ENCODE measurements at places on chromosomes 11 and 22. TPM values are rescaled to one million over a fixed set of nuclear protein-coding genes. Genes with fewer than 3 reads are reported as not detected.

DNA sequence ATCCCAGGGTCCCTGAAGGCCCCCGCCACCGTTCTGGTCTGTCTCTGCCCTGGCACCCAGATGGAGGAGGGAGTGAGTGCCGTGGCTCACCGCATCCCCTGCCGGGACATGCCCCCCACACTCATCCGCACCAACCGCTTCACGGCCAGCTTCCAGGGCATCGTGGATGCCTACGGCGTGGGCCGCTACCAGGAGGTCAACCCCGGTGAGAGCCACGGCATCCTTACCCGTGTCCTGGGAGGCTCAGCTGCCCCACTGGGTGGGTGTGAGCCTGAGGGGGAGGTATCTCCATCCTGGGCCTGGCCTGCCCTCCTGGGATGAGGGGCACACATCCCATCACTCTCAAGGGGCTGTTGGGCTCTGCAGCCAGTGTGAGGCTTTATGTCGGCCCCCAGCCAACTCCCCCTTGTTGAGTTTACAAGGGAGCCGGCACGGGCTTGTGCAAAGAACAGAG, 6.1 kb downstream of the TCIRG1 start:
- DNase-seq: no peak

The GSTT2 gene
- polyA plus RNA-seq: not detected

DNA sequence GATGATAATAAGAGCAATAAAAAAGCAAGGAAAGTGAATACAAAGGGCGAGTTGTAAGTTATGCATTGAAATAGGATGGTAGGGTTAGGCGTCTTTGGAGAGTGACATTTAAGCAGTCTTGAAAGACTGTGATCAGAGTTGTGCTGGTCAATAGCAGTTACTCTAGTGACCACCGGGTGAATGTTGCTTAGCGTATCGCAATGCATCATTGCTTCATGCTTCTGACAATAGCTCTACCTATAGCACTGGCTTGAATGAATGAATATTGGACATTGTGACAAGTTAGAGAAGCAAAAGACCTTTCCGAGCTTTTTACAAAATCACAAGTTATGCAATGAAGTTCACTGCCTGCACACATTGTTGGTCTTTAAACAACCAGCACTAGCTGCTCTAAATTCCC, 7.7 kb upstream of the OR8B12 start:
- no peak for DNase-seq

The ISX gene
- polyA plus RNA-seq: 0.43 TPM

DNA sequence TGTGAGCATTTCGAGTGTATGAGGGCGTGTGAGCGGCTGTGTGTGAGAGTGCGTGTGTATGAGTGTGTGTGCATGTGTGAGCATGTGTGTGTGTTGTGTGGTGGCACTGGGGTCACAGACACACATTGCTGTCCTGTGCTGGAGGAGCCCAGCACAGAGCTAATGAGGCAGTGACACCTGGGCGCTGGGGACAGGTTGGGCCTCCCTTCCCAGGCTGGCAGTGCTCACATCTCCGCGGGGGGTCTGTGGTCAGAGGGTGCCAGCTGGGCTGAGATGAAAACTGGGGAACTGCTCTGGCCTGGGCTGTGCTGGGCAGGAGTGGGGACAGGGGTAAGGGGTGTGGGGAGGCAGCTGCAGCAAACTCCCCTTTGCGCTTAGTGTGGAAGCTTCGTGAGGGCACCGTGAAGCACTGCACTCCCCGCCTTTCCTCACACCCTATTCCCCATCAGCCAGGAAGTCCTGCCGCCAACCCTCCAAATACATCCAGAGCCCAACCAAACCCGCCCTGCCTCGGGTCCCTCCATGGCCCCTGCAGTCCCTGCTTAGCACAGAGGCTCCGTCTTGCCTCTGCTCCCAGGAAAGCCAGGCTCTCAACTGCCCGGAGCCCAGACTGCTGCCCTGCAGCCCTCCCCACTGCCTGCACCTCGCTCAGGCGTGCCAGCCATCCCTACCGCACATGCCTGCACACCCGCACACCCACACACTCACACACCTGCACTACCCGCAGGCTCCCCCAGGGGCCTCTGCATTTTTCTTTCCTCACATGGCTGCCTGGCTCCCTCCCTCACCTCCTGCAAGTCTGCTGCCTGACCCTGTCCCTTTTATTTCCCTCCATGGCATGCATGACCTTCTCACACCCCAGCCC, 62.0 kb upstream of the THY1 start:
- DNase-seq: no peak

- DNase-seq: no peak
Measured at GRCh38 chr11:28346209-28346608, 238.0 kb downstream of the METTL15 start.

DNA sequence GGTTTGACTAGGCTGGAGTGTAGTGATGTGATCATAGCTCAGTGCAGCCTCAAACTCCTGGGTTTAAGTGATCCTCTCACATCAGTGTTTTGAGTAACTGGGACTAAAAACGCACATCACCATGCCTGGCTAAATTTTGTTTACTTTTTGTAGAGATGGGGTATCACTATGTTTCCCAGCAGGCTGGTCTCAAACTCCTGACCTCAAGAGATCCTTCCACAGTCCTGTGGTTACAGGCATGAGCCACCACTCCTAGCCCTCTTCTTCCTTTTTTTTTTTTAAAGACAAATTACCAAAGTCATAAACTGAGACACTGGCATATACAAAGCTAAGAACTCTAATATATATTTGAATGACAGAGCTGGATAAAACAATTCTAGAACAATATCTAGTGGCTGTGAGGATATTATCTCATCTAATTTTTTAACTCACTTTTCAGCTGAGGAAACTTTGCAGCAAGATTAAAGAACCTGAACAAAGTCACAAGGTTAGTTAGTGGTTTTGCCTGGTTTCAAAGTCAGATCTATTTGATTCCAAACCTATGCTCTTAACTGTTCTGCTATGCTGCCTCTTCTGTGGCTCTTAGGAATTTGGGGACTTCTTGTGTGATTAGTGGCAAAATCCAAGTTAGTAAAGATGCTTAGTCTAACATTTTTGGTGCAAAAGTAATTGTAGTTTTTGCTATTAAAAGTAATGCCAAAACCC, 95.3 kb upstream of the RAG2 start:
- DNase-seq: no peak

- no peak for DNase-seq
Measured at GRCh38 chr11:77361184-77361583, 59.7 kb upstream of the GDPD4 start.

- no peak for DNase-seq
Measured at GRCh38 chr22:20937794-20938671, 20.8 kb downstream of the CRKL start.

The LRP4 gene
- 33.4 TPM for polyA plus RNA-seq

GRCh38 chr22:17492247-17492646, 71.1 kb upstream of the SLC25A18 start:
- no peak for DNase-seq

The CRYAB gene
- polyA plus RNA-seq: 38.0 TPM

The NXPE1 gene
- polyA plus RNA-seq: 0.10 TPM

DNA sequence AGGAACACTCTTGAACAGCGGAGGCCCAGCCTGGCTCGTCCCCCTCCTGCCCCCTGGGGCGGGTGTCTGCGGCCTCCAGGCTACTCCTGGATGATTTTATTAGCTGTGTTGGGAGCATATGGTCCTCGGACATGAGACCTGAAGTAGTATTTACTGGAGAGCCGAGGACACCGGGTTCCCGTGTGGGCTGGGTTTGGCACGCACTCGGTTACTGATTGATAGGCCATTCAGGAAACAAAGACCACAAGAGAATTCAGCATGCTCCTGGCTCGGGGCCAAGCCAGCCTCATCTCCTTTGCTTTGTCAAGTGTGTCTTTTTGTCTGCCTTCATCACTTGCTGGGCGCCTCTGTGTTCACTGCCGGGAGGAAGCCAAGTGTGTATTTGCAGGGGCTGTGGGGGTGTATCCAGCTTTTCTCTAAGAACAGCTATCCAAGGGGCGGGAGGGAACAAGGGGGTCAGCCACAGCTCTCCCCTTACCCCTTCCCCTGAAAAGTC, 9.7 kb downstream of the FXYD2 start:
- peak; percentile 82 for DNase-seq

GRCh38 chr11:120260616-120261015, 20.7 kb downstream of the POU2F3 start:
- DNase-seq: no peak

- DNase-seq: no peak
Measured at GRCh38 chr11:83303316-83303715, 17.1 kb upstream of the CCDC90B start.

The ACRV1 gene
- polyA plus RNA-seq: 1.4 TPM

GRCh38 chr11:35765211-35765610, 102.6 kb downstream of the TRIM44 start:
- no peak for DNase-seq

GRCh38 chr22:32535531-32536190, 61.0 kb downstream of the FBXO7 start:
- DNase-seq: no peak

The PRG3 gene
- 0.48 TPM for polyA plus RNA-seq

GRCh38 chr11:118618991-118619375, 11.6 kb downstream of the PHLDB1 start:
- DNase-seq: no peak

- no peak for DNase-seq
Measured at GRCh38 chr11:76673176-76674142, 2.9 kb upstream of the LRRC32 start.

The MFRP gene
- not detected for polyA plus RNA-seq

The SYCE3 gene
- polyA plus RNA-seq: not detected

DNA sequence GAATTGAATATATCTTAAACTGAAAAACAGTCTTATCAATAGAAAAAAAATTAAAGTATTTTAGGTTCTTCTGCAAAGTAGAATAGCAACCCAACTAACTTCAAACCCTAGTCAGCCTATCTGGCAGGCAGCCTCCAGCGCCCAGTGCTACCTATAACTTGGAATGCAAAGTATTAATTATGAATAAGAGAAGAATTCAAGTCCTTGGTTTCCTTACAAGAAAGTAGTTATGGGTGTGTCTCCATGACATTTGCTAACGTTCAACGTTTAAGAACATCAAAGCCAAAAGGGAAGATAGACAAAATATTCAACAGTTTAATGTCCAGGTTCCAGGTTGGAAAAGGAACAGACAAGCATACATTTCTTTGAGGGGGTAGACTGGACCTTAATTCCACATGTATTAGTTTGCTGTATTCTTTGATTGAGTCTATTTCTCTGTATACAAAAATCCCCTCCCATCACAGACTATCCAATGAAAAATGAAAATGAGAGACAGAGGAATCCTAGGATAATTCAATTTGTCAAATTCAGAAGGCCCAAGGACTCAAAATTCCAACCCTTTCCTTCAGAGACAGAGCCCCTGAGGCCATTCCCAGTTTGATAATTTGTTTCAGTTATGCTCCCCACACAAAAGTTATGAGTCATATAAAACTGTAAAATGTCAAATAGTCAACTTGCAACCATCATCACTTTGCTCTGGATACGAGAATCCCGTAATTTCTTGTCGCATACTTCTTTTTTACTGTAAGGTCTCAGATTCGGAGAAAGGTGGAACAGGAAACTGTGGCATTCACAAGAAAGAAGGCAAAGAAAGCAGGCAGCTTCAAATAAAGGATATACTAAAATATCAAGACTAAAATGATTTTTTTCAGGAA, 83.7 kb upstream of the CHRM4 start:
- no peak for DNase-seq

The CRYBB2 gene
- polyA plus RNA-seq: 0.42 TPM

The RHOD gene
- polyA plus RNA-seq: 8.0 TPM

The SYT8 gene
- 0.18 TPM for polyA plus RNA-seq

The OR8D4 gene
- not detected for polyA plus RNA-seq

DNA sequence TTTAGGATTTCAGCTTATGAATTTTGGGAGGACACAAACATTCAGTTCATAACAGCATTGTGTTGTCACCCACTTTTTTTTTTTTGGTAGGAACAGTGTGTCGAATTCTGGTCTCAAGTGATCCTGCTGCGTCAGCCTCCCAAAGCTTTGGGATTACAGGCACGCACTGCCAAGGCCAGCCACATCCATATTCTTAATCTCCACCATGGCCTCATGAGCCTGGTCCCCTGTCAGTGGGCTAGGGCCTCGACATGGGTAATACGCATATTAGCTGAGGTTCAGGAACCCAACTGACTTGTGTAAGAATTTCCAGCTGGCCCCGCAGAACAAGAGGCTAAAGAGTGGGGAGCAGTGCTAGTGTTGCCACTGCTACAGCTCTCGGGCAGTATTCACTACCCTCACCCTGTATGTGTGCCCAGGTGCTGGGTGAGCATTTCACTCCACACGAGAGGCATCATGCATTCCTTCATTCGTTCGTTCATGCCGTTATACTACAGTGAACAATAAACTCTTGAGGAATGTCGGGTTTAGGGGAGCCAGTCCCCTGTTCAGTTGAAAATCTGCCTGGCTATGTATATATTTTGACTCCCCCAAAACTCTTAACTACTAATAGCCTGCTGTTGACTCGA, 5.2 kb upstream of the VPREB1 start:
- DNase-seq: no peak

Measured in left kidney (tissue), 8 donors.